Hematopoietic multipotent progenitor cell (in vitro differentiated cells): ENCODE measurements at places on chromosomes 11 and 22. TPM values are rescaled to one million over a fixed set of nuclear protein-coding genes. Genes with fewer than 3 reads are reported as not detected.
A peak's percentile ranks its signal among the peaks of the same experiment; 100 is the strongest.

Gene LGR4
- total RNA-seq, result 2.7 TPM

DNA sequence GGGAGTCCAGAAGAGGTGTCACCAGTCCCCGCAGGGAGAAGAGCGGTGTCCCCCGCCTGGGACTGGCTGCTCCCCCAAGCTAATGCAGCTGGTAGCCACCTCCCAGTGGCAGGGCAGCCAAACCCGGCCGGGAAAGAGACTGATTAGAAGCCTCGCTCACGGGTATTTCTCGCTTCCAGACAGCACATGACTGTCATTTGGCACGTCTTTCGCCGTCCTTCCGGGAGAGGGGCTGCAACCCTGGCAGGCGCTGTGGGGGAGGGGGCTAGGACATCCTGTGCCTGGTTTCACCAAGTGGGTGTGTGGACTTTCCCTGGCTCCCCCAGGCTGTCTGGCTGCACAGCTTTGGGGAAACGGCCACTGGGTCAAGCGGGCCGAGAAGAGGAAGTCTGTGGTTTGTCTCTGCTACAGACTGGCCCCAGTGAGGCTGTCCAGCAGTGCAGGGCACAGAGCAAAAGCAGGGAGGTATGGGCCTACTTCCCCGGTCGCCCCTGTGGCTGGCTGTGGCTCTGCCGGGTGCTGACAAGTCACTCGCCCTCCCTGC is 3.8 kb downstream of the CD81 start:
- DNase-seq, result no peak

Gene C11orf58
- total RNA-seq, result 57.1 TPM

GRCh38 chr11:129610545-129610944 is 205.1 kb upstream of the TMEM45B start:
- DNase-seq, result no peak

Gene CCDC88B
- 21.3 TPM for total RNA-seq

DNA sequence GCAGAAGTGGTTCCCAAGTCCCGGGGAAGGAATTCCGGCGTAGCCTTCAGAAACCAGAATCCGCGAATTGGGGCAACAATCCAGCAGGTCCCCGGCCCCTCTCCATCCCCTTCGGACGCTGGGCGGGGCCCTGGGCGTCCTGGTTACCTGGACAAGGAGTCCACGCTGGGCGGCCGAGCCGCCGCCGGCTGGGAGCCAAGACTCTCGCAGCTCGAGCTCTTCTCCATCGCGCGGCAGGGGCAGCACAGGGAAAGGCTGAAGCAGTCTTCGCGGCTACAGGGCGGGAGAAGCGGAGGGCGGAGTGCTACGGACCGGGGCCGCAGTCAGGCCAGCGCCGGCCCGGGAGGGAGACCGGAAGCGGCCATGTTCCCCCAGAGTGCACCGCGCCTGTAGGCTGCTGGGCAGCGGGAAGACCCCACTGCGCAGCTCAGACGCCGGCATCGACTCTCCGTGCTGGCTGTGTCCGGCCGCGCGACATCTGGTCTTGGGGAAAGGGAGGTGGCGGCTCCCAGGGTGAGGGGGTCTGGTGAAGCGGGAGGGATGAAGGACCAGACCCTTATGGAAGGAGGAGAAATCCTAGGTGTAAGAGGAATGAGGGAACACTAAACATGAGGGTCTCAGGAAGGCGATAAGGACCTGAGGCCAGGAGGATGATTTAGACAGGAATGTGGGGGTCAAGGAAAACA is at the start of gene MTMR2:
MTMR2 (minus strand) TSS at position 380 of the 686 bp plus-strand sequence; CDS start at position 227, 153 bp downstream.
- peak; percentile 10 for DNase-seq

DNA sequence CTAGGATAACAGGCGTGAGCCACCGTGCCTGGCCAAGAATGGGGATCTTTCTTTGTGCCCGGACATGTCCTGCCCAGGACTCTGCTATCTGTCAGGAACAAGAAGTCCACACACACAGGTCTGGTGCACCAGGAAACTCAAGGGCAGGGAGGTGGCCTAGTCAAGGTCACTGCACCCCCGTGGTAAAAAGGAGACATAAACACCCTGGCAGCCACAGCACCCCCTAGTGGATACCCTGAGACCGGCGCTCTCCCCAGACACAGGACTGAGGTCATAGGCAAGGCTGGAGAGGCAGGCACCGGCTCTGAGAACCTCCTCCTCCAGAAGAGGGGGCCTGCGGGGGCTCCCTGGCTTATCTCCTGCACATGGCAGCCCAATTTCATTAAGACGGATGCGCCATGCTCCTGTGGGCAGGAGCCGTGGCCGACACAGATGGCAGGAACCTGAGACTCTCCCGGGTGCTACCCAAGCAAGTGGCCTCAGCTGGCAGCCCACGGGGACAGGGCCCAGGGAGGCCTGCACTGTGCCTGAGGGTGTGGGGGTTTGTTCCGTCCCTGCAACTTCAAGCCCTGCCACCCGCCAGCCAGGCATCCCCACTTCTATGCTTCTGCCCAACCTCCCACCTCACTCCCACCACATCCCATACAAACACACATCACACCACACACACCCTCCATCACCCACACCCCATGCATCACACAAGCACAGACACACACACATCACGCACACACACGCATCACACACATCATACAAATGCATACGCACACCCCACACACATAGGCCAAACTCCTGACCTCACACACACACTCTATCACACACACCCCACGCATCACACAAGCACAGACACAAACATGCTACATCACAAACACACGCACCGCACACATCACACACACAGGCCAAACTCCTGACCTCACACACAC is 19.6 kb downstream of the MACROD1 start:
- peak; percentile 86 for DNase-seq

- DNase-seq, result no peak
Measured at GRCh38 chr11:128324051-128324481, 263.3 kb downstream of the ETS1 start.

DNA sequence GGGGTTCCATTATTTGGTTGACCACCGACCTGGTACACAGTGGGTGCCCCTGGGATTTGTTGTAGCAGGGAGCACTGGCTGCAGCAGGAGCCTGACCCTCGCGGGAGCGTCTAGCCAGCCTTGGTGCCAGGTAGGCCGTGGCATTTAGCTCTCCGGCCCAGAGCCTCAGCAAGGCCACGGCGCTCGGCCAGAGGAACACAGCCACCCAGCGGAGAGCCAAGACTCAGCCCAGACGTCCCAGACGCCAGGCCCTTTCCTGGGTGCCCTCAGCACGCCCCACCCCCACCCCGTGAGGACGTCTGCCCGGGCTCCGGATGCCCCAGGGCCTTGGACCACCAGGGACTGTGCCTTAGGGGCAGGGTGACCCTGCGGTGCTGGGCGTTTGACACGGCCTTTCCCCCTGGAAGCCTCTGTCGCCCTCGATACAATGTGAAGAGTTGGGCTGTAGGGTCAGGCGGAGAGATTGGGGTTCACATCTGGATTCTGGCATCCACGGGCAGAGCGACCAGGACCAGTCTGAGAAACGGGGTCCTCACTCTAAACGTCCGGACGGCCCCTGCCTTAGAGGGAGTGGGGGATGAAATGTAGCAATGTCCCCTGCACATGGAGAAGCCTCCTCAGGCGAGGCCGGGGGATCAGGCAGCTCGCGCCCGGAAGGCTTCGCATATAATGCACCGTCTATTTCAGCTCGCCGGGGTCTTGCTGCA is 99.2 kb upstream of the FGF3 start:
- no peak for DNase-seq

Gene HTR3A
- under 0.01 TPM for total RNA-seq

Gene LRRC10B
- total RNA-seq, result under 0.01 TPM

DNA sequence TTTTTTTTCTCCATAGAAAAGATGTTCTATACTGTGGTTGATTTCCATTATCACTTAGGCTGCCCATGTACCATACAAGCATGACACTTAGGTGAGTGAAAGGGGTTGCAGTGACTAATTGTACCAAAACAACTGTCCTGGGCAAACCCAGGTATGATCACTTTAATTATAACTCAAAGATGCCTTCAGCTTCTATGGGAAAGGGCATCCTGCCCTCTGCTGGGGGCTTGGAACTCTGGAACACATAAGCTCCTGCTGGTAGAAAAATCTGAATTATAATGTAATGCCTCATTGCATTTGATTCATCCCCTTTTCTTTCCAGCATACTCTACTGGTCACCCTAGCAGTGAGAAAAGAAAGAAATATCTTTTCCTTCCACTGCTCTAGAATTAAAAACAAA is 206.3 kb downstream of the DDX10 start:
- peak; percentile 18 for DNase-seq

GRCh38 chr11:21268036-21268435 is 598.6 kb downstream of the NELL1 start:
- DNase-seq, result no peak

Gene MRPL11
- 24.8 TPM for total RNA-seq

DNA sequence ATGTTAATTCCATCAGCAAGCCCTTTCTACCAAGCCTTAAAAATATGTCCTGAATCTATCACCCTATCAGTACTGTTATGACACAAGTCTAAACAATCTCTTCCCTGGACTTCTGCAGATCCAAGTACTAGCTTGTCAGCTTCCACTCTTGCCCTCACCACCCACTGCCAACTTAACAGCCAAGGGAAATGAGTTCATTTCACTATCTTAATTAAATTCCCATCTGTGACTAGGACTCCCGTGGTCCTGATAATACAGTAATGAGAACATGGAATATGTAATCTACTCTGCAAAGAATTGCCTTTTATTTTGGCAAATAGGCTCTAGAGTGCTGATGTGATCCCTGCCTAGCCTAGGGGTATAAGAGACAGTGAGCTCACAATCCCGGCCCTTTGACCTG is 10.1 kb downstream of the UBQLN3 start:
- no peak for DNase-seq

GRCh38 chr11:128412847-128413791 is 174.2 kb downstream of the ETS1 start:
- no peak for DNase-seq

DNA sequence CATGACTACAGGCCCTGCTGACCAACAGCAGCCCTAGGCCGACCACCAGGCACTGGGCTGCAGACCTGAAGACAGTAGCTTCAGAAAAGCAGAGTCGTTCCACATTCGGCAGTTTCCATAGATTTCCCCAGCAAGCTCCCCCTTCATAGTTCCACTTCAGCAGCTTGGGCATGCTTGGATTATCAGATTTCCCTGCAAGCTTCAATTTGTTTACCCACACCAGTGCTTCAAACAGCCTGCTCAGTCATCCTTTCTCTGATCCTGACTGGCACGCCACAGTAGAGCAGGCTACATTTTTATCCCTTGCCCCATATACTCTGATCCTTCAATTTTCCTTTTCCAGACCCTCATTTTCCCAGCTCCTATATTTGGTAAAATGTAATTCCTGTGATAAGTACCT is 51.1 kb upstream of the CFAP300 start:
- no peak for DNase-seq

Gene KCTD14
- total RNA-seq, result 0.27 TPM

Gene PHF21B
- total RNA-seq, result under 0.01 TPM

DNA sequence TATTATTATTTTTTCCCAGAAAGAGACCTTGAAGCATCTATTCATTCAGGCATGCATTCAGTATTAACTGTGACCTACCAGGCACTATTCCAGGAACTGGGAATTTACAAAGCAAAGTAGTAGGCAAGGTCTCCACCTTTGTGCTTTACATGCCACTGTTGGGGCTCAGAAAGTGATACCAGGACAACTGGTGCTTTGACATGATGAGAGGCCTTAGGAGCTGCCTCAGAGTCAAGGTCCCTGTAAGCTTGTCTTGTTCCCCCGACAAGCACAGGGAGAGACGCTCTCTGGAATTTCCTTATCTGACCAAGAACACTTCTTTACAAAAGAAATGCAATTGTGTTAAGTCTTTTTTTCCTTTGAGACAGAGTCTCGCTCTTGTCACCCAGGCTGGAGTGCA is 2.3 kb upstream of the HMOX1 start:
- DNase-seq, result no peak

DNA sequence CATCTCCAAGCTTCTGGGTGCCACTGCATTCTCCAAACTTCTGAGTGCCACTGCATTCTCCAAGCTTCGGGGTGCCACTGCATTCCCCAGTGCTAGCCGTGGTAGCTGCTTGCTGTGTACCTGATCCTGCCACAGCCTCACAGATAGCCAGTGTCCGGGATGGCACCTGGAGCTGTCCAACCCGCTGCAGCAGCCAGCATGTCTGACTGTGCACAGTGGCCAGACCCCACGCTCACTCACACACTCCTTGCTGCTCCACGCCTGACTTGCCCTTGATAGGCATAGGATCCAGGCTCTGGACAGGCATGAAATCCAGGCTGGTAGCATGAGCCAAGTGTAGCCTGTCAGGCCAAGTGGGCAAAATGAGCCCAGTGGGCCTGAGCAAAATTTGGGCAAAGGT is 465.0 kb downstream of the GUCY1A2 start:
- no peak for DNase-seq

DNA sequence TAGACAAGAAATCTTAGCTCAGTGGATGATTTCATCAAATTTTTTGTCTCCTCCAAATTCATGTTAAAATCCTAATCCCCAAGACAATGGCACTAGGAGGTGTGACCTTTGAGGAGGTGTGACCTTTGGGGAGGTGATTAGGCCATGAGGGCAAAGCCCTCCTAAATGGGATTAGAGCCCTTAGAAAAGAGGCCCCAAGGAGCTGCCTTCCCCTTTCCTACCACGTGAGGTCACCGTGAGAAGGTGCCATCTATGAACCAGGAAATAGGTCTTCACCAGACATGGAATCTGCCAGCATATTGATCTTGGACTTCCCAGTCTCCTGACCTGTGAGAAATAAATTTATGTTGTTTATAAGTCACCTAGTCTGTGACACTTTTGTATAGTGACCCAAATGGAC is 138.7 kb downstream of the TRIM29 start:
- DNase-seq, result no peak

DNA sequence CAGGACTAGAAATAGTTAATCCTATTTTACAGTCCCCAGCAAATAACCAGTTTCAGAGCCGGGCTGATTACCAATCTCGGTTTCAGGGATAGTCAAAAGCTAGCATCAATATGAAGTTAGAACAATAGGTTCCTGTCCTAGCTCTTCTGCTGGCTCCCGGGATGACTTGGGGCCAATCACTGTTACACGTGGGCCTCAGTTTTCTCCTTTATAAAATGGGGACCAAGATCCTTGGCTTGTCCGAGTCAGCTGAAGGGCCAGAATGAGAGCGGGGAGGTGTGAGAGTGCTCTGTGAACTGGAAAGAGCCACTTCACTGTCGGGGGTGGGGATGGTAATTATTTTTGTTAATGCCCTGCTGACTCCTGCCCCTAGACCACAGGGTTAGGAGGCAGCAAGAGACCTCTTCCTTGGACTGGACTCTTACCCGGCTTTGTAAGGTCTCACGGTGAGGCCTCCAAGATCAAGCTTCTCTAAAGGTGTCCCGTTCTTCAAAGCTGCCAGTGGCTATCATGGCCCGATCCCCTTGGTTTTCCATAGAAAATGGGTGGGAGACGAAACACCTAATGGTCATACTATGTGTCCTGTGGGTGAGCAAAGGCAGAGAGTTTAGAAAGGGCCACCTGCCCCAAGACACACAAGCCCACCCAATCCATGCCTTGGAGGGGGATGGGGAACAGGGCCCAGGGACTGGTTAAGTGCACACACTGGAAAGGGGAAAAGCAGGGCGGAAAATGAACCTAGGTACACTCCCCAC is 1.4 kb downstream of the UCP2 start:
- DNase-seq, result no peak

- no peak for DNase-seq
Measured at GRCh38 chr11:78886616-78887015, 312.0 kb upstream of the NARS2 start.

Gene ANO9
- 7.0 TPM for total RNA-seq

GRCh38 chr22:38262051-38262795 is 10.6 kb downstream of the TMEM184B start:
- peak; percentile 33 for DNase-seq

Gene PNPLA5
- not detected for total RNA-seq
